Calu3 (cell line): ENCODE measurements at places on chromosomes 4 and X. TPM values are rescaled to one million over a fixed set of nuclear protein-coding genes. Genes with fewer than 3 reads are reported as not detected.

GRCh38 chr4:3530663-3531254 is 1.5 kb downstream of the LRPAP1 start:
- H3K27me3 ChIP-seq, result peaks cover 28% of the 10 kb centered on the region
- no peak for DNase-seq
- H3K4me3 ChIP-seq, result peak overlapping the region; percentile 94
- H3K4me1 ChIP-seq, result peaks cover 8% of the 10 kb centered on the region
- no peak overlapping the region for H3K27ac ChIP-seq

DNA sequence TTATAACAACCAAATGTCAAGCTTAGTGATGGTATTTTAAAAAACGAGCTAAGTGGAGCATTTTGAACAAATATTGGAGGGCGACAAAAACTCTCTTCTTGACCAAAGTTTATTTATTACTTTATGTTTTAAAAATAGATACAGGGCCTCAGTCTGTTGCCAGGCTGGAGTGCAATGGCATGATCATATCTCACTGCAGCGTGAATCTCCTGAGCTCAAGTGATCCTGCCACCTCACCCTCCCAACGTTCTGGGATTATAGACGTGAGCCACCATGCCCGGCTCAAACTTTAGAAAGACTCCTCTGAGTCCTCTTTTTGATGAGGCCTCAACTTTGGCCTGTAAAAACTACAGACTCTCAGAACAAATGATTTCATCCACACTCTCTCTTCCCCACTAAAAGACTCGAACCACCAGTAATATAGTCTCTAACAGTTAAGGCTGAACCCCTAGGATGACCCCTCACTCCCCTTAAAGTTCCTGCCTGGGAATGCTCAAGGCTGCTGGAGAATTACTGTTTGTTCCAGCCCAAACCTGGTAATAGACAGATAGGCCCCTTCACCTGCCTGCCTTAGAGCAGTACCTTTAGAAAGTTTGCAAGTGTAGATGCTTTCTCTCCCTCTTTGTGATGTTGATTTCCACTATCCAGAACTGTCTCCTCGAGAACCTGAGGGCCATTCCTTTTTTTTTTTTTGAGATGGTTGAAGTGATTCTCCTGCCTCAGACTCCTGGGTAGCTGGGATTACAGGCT is 55.3 kb upstream of the HPSE start:
- no peaks in the 10 kb centered on the region for H3K4me1 ChIP-seq
- no peak for DNase-seq
- H3K27me3 ChIP-seq, result no peaks in the 10 kb centered on the region
- H3K36me3 ChIP-seq, result no peaks in the 10 kb centered on the region

DNA sequence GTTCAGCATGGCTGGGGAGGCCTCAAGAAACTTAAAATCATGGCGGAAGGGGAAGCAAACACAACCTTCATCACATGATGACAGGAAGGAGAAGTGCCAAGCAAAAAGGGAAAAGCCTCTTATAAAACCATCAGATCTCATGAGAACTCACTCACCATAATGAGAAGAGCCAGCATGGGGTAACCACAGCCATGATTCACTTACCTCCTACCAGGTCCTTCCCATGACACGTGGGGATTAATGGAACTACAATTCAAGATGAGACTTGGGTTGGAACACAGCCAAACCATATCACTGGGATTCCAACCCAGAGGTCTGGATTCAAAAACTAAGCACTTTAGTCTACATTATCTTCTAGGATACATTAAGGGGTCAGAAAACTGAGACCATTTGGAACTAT is 609.6 kb upstream of the SPANXN1 start:
- DNase-seq, result no peak
- no peak overlapping the region for H3K4me3 ChIP-seq
- H3K4me1 ChIP-seq, result peaks cover 21% of the 10 kb centered on the region
- H3K36me3 ChIP-seq, result no peaks in the 10 kb centered on the region
- no peak overlapping the region for H3K27ac ChIP-seq
- no peaks in the 10 kb centered on the region for H3K27me3 ChIP-seq

GRCh38 chr4:76697129-76697803 is 200.7 kb downstream of the SOWAHB start:
- no peak overlapping the region for H3K4me3 ChIP-seq
- H3K36me3 ChIP-seq, result peaks cover 14% of the 10 kb centered on the region
- peaks cover 45% of the 10 kb centered on the region for H3K4me1 ChIP-seq
- H3K27ac ChIP-seq, result no peak overlapping the region
- DNase-seq, result no peak

GRCh38 chr4:6464842-6465588 is 7.4 kb downstream of the PPP2R2C start:
- peaks cover 5% of the 10 kb centered on the region for H3K36me3 ChIP-seq
- no peaks in the 10 kb centered on the region for H3K4me1 ChIP-seq
- H3K27me3 ChIP-seq, result peaks cover 8% of the 10 kb centered on the region
- no peak overlapping the region for H3K4me3 ChIP-seq

- H3K27ac ChIP-seq, result no peak overlapping the region
- H3K36me3 ChIP-seq, result no peaks in the 10 kb centered on the region
- no peaks in the 10 kb centered on the region for H3K27me3 ChIP-seq
- no peak for DNase-seq
Observed at GRCh38 chr4:83316459-83317165, 18.0 kb downstream of the HPSE start.

DNA sequence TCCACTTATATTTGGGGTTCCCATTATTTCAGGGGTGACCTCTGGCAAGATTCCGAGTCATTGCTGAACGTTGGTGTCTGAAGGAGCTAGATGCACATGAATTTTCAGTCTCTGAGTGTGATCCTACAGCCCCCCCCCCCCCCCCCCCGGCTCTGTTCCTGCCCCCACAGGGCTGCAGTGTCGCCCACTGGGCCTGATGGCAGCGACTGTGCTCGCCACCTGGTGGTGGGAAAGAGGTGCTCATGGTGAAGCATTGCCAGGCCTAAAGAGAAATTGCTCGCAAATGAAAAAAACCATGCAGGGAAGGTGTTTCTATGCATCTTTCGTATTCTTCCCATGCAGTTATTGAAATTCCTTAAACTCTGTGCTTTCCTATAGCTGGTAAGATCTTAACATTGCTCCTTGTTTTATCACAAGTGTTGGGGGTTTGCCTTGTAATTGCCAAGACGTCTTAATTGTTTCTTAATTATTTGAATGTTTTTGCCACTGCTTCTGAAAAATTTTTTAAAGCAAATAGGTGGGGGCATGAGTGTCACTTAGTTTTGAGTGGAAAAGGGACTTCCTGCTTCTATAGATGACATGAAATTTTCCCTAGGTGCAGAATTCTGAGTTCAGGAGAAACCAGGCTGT is 63.2 kb downstream of the CLDN22 start:
- H3K27ac ChIP-seq, result no peak overlapping the region
- peaks cover 3% of the 10 kb centered on the region for H3K4me1 ChIP-seq
- H3K27me3 ChIP-seq, result no peaks in the 10 kb centered on the region

DNA sequence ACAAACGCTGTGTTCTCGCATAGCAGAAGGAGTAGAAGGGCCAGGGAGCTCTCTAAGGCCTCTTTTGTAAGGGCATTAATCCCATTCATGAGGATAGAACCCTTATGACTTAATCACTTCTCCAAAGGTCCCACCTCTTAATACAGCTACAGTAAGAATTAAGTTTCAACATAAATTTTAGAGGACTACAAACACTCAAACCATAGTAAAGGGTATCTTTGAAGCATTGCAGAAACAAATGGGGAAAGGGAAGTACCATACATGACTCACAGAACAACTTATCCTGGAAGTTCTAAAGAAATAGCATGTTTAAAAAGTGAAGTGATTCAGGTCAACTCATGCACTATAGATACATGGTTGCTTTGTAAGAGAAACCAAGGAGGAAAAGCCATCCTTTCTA is 680.8 kb downstream of the RPA4 start:
- H3K4me3 ChIP-seq, result no peak overlapping the region
- peaks cover 9% of the 10 kb centered on the region for H3K4me1 ChIP-seq
- DNase-seq, result no peak

DNA sequence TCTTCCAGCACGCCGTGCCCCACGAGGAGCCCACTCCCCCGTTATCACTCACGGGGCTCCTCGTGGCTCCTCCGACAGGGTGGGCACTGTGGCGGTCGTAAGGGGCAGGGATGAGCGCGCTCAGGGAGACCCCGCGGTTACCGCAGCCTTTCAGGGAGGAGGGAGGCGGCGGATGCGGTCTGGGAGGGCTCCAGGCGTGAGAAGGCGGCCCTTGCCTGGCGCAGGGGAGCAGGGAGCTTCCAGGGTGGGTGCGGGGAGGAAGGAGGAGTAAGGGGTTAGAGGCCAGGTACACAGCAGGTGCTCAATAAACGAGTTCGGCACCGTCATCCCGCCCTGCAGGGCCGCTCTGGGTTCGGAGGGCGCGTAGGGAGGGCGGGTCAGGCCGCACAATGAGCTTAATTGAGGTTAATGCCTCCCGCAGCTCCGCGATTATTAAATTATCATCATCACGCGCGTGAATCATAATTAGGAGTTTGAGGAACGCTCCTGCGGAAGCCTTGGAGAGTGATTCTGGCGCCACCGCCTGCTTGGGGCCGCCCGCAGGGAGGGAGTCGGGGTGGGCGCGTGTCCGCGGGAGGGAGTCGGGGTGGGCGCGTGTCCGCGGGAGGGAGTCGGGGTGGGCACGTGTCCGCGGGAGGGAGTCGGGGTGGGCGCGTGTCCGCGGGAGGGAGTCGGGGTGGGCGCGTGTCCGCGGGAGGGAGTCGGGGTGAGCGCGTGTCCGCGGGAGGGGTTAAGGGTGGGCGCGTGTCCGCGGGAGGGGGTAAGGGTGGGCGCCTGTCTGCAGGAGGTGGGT is 7.6 kb upstream of the NKX1-1 start:
- H3K4me1 ChIP-seq, result no peaks in the 10 kb centered on the region
- H3K27me3 ChIP-seq, result peaks cover 60% of the 10 kb centered on the region
- no peak overlapping the region for H3K27ac ChIP-seq
- H3K36me3 ChIP-seq, result no peaks in the 10 kb centered on the region
- DNase-seq, result no peak
- H3K4me3 ChIP-seq, result no peak overlapping the region

DNA sequence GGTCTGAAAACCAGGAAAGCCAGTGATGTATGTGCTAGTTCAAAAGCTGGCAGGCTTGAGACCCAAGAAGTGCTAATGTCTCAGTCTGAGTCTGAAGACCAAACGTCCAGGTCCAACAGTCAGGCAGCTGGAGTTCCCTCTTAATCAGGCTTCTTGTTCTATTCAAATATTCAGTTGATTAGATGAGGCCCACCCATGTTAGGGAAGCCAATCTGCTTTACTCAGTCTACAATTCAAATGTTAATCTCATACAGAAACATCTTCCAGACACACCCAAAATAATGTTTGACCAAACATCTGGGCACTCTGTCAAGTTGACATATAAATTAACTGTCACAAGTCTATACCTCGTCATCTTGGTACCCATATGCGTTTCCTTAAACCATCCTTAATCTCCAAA is 72.4 kb upstream of the IL2 start:
- H3K36me3 ChIP-seq, result no peaks in the 10 kb centered on the region
- no peak overlapping the region for H3K27ac ChIP-seq
- no peak for DNase-seq
- H3K27me3 ChIP-seq, result no peaks in the 10 kb centered on the region

DNA sequence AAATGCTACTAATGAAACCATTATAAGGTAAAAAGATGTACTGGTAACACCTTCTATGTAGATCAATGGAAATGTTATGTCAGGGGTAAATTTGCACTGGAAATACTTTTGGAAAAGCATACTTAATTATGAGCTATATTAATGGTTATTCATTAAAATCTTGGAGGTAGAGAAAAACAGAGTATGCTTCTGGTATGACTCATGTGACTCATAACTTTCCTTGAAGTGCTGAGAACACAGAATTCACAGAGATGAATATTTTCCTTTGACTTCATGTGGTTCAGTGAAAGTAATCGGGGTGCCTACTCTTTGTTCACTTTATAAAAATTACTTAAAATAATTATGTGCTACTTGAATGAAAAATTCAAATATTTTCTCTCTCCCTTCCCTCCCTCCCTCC is 254.2 kb downstream of the KCTD8 start:
- no peaks in the 10 kb centered on the region for H3K27me3 ChIP-seq
- no peak overlapping the region for H3K27ac ChIP-seq
- H3K4me1 ChIP-seq, result no peaks in the 10 kb centered on the region
- DNase-seq, result no peak
- H3K4me3 ChIP-seq, result no peak overlapping the region

GRCh38 chrX:374596-374995 is 12.1 kb downstream of the PPP2R3B start:
- DNase-seq, result no peak
- peaks cover 36% of the 10 kb centered on the region for H3K27me3 ChIP-seq
- H3K4me3 ChIP-seq, result peak overlapping the region; percentile 67

DNA sequence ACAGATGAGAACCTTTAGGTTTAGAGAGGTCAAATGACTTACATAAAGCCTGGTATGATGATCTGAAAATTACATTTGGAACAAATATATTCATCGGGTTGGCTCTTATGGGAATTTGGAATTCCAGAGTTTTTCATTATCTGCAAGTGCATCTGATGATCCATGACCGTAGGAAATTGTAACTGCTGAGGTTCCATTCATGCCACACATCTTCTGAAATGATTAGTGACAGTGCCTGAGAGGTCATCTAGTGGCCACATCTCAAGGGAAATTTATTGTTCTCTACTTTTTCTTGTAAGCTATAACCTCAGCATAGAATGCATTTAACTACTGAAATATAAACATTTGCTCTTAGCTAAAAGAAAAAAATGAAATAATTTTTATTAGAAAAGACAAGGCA is 105.8 kb upstream of the NWD2 start:
- H3K4me1 ChIP-seq, result no peaks in the 10 kb centered on the region
- H3K4me3 ChIP-seq, result no peak overlapping the region
- no peaks in the 10 kb centered on the region for H3K27me3 ChIP-seq
- H3K27ac ChIP-seq, result no peak overlapping the region
- DNase-seq, result no peak

DNA sequence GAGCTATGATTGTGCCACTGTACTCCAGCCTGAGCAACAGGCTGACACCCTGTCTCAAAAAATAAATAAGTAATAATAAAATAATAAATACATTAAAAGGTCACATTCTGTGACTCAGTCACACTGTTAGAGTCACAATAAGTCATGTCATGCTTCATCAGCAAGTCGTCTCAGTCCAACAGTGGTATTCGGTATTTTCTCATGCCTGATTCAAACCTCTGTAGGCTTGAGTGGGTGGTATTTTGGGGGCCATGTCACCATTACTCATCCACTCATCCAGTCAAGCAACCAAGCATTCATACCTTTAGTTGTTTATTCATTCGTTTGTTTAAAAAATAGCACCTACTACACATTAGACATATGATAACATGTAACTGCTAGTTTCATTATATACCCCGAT is 46.9 kb downstream of the SUPT20HL2 start:
- no peak overlapping the region for H3K27ac ChIP-seq
- no peaks in the 10 kb centered on the region for H3K36me3 ChIP-seq
- peaks cover 11% of the 10 kb centered on the region for H3K4me1 ChIP-seq

DNA sequence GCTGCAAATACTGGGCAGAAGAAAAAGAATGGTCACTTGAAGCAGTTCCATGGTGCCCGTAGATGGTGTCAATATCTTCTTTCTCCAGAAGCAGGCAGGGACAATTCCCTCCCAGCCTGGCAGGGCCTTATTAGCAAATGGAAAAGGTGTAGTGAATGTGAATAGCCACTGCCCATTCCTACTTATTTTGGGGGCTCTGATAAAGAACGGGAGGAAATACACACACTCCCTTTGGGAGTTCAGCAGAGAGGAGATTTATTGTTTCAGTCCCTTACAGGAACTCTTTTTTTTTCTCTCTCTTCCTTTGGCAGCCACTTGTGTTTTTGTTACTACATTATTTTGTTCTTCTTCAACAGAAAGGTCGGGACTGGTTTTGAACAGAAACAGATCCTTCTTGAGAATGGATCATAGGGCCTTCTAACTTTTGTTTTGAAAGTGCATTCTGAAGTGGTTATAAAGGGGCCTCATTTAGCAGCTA is at the start of gene EMCN:
Gene EMCN, minus strand, starts transcription at position 159 of the 478 bp plus-strand sequence. Its CDS starts 108 bp downstream, at position 51.
- no peak within 1 kb of the TSS for H3K27ac ChIP-seq
- no peak for DNase-seq
- no peaks in the 10 kb centered on the region for H3K36me3 ChIP-seq

Gene TRPC5OS
- not detected in 2 replicates for total RNA-seq

Gene GNRHR
- not detected in 2 replicates for total RNA-seq

Gene APLN
- total RNA-seq, result 0.35 TPM in 1 of 2 replicates, not detected in the other

Gene HSFX1
- total RNA-seq, result 1.3 and 3.4 TPM in 2 replicates
